ENCODE measurements at places on chromosomes 2 and 18. TPM values are rescaled to one million over a fixed set of nuclear protein-coding genes. Genes with fewer than 3 reads are reported as not detected.

Gene KYNU
- total RNA-seq = 0.27 TPM

Gene EML6
- total RNA-seq = 23.0 TPM

Gene GPR55
- not detected for total RNA-seq

Gene SNORC
- 4.2 TPM for total RNA-seq

Gene PDE11A
- 14.3 TPM for total RNA-seq

DNA sequence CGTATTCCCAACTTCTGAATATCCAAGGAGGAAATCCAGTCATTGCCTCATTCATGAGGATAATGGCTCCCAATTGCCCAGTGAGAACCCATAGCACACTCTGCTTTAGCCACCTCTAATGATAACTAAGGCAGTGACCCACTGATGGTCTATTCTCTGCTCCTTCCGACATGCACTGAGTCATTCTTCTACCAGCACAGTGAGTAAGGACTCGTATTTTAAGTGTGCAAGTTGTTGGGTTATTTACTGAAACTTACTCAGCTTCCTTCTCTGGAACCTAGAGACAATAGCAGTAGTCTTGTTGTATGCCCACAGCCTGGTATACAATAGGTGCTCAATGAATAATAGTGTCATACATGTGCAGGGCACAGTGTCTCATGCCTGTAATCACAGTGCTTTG lies 81.1 kb upstream of the ZNF397 start:
- no peak for DNase-seq

GRCh38 chr2:184078496-184078895 lies 519.8 kb upstream of the ZNF804A start:
- DNase-seq = no peak

DNA sequence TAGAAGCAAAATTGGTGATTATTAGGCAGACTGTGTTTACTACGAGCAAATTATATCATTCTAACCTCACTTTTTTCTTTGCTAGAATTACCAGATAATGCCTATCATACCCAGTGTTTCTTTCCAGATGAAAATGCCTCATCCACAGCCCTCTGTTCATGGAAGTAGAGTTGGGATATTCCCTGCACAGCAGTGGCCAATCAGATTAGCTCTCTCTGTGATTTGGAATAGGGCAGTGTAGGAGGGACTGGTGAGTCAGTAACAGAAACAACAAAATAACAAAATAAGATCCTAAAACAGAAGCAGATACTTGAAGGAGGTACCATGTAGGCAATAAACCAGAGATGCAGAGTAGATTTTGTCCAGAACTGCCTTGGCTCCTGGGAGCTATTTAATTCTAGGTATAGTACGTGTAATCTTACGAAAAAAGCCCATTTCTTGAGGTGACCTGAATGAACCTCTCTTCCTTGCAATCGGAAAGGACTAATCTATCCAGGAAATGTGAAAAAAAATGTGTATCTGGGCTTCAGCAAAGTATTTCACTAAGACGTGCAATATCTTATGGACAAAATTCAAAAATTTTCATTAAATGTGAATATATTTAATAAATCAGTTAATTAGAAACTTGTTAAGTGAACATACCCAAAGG lies 18.4 kb upstream of the TMEM17 start:
- no peak for DNase-seq

DNA sequence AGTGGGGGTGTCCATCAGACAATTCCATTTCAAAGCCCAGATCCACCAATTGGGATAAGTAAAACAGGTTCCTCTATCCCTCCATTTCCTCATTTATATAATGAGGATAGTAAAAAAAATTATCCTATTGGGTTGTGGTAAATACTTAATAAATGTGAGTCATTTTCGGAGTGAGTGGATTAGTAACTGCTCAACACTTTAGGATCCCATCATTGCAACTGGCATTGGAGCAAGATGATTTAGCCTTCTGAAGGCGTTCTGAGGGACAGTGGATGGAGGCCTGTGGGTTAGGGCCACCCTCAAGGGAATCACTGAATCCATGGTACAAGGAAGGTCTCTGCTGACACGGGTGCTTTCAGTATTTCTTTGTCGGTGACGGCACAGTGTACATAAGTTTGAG lies 108.6 kb upstream of the FZD7 start:
- no peak for DNase-seq

GRCh38 chr2:73252238-73253027 lies 18.3 kb downstream of the CCT7 start:
- no peak for DNase-seq

DNA sequence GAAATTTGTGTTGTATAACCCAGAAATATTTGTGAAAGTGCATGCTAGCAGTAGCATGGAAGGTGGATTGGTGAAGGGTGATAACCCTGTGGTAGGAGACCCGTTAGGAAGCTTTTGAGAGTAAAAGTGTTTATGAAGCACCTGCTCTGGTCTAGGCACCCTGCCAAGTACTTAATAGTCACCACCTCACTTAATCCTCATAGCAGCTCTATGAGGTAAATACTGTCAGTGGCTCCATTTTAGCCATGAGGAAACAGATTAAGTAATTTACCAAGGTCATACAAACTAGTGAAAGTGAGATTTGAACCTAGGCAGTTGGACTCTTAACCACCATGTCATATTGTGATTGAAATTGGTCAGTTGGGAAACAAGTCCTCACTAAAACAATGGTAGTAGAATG lies 66.8 kb downstream of the TET3 start:
- DNase-seq = no peak
